ENCODE measurements at places on chromosomes 7 and 10.

GRCh38 chr10:1380088-1380671, 324.0 kb downstream of the WDR37 start:
- no peak for DNase-seq

- DNase-seq, result no peak
Measured at GRCh38 chr7:80815733-80816132, 103.1 kb downstream of the SEMA3C start.

GRCh38 chr7:52423251-52423650, 612.2 kb upstream of the POM121L12 start:
- DNase-seq, result no peak

DNA sequence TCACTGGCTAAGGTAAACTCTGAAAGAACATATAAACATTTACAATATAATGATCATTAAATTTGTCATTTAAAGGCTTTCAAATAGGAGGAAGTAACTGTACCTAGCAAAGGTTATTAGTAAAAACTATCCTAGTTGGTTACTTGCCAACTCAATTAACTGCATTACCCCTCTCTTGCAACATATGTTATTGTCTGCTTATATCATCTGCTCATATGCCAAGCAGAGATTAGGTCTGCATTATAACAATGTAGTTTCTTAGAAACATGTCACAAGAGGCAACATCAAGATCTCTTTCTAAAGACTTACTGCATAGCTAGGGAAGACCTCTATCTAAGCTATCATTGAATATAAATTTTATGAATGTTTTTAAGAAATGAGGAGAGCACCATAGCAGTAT, 132.5 kb downstream of the RELN start:
- no peak for DNase-seq

- no peak for DNase-seq
Measured at GRCh38 chr10:33453081-33454025, 118.9 kb upstream of the NRP1 start.

DNA sequence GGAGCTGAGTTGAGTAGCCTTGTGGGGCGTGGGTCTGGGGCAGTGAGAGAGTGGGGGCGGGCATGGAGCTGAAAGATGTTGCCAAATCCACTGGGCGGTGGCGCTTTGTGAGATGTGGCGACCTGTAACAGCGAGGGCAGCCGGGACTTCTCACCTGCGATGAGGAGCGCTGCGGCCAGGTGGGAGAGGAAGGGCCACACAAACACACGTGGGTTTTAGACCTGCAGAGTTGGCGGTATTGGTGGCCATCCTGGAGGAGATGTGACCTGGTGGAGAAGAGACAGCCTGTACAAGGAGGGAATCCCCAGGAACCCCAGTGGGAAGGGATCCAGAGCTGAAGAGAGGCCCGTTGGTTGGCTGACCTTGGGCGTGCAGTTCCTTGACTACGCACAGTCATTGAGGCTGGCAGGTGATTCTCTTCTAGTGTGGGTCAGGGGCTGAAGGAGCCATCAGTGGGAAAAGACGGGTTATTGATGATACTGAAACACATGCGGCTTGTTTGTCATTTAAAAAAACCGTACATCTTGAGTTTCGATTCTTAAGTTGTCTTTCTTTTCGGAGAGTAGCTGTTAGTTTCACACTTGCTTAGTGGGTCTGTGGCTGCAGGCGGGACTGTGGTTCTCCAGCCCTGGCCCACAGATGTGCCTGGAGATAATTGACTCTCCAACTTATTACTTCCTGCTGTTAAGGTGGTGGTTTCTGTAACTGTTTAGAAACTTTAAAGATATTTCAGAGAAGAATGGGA, 2.4 kb downstream of the CHST12 start:
- peak; percentile 33 for DNase-seq

DNA sequence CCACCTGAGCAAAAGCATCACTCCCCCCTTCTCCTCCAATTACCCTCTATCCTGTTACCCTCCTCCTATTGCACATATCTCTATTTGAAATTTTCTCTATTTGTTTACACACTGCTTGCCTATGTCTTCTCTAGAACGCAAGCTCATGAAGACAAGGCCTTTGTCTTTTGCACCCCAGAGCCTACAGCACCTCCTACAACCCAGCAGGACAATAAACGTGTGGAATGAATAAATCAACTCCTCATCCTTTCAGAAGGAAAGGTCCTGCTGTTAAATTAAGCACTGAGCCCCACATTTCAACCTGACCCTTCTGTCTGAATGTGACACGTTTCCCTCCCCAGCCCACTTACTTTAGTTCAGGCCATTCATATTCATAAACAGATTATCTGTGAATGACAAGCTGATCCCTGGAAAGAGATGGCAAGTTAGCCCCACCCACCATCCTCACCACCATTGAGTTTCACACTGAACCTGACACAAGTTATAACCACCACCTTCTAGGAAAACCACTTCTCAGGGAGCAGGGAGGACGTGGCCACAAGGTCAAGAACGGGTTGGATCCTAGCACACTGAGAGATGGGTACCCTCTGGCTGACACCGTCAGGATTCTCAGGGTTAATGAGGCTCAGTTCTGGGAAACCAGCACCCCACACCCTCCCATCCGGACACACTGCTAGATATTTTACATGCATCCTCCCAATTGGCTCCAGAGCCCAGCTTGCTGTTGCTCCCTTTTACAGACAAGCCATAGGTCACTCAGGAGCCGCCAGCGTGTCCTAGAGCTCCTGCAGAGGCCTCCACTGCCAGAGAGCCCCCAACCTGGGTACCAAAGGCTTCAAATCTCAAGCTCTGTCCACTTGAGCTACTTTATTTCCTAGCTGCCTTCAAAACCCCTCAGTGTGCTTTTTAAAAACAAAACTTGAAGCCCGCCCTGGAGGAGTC, 934 bp downstream of the PRTFDC1 start:
- no peak for DNase-seq

All from activated T-helper 1 cell treated with Interleukin-2 at 50 U/mL for 16 hours (primary cell).